Omental fat pad (tissue), 4 donors: ENCODE measurements at places on chromosomes 13 and 19. TPM values are rescaled to one million over a fixed set of nuclear protein-coding genes. Genes with fewer than 3 reads are reported as not detected.

The NCAN gene
- not detected for total RNA-seq

The ONECUT3 gene
- not detected for total RNA-seq

The COL4A1 gene
- 1,113 TPM for total RNA-seq

The PEG3 gene
- total RNA-seq: 7.7 TPM

The ZBTB45 gene
- 10.2 TPM for total RNA-seq

The PSG11 gene
- total RNA-seq: not detected

DNA sequence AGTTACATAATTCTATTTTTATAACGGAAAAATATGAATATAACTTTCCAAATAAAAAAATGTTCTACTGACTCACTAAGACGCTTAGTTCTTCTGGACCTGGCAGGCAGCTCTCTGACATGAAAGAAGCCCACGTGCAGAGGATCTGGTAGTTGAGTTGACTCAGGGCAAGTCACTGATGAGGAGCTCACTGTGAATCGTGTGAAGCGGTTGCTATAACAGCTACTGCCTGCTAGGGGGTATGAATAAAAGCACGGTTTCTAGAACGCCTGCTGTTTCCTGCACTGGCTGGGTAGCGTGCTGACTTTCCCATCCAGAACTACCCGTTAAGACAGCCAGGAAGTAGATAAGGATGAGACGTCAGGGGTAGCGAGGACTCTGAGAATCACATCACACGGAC lies 54.7 kb upstream of the WASF3 start:
- DNase-seq: no peak

- no peak for DNase-seq
Measured at GRCh38 chr13:58855283-58855682, 1223.7 kb downstream of the PCDH17 start.

DNA sequence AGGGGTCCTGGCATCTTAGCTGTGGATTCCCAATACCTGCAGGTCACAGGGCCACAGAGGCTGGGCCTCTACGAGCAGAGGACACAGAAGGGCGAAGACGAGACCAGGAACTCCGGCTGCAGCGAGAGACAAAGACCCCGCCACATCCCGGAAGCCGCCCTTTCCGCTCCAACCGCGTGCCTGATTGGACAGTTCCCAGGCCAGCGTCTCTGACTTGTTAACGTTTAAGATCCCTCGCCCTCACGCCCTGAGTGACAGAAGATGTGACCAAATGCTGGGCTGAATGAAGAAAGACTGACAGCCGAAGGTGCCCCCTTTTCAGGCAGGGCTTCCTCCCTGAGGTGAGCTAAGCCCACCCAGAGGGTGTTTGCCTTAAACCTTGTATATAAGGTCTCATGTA lies at the start of gene ZNF98:
Gene ZNF98, minus strand, starts transcription at position 136 of the 400 bp plus-strand sequence. Its CDS starts 122 bp downstream, at position 14.
- DNase-seq: no peak

DNA sequence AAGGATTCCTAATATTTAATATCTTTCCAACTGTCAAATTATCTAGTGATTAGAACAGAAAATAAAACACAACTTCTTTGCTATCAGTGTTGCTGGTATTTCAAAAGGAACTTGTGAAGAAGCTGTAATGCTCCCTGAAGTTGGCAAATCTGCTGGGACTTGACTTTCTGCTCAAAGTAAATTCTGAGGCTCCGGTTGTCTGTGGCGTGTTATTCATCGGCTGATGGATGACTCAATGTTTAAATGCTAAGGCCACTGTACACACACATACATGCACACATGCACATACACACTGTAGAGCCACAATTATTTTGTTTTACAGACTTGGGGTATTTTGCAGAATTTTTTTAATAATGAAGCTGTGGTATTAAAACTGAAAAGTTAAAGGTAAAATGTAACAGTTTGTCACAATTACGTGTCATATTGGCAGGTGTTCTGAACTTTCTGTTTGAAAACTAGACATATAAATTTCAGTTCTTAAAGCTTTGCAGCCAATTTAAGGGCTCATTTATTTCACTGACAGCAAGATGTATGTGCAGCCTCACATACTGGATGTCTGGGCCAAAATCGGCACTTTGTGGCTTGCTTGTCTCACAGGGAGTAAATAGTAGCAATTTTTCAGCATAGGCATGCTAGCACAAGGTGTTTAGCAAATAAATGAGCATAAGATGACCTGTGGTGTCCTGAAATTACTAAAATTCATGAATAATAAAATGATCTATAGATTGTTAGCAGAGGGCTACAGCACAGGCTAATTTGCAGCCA lies 1691.7 kb upstream of the PCDH20 start:
- no peak for DNase-seq

DNA sequence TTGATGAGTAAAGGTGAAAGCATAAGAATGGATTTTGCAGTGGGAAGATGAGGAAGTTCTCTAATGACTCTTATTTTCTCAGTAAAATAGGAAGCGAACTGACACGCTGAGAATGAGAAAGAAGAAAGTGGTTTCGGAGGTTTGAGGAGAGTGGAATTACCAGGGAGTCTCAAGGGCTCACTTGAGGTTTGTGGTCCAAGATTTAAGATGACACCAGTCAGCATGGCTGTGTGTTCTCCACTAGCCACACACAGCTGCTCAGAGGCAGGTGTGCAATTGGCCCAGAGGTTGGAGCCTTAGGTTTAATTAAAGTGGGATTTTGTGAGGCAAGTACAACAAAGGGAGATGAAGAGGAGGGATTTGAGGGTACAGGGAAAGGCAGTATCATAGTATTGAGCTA lies 99.6 kb upstream of the NBEA start:
- DNase-seq: no peak

DNA sequence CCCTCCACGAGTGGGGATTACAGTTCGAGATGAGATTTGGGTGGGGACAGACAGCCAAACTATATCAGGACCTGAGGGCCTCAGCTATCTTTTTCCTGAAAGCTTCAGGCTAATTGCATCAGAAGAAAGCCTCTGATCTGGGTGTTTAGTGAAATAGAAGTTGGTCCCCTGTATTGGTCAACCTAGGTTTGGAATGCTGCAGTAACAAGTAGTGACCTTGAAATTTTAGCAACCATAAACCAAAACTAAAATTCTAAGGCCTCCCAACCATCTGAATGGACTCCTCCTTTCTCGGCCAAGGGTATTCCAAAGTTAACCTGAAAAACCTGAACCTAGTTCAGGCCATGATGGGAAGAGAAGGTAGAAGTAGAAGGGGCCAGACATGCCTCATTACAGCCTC lies 34.9 kb upstream of the OR10H1 start:
- DNase-seq: no peak

DNA sequence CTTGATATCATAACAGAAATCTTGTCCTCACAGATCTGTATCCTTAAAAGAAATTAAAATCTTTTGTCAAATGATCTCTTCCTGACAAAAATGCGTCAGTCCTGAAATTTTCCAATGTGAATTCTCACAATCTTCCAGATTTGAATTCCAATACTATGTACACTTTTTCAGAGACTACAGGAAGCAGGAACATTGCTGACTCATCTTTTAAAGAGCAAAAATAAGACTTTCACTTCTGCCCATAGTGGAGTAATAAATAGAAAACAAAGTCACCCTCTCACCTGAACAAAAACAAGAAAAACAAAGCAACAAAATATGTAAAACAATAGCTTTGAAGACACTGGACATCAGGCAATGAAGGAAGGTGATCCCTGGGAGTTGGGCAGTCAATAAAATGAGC lies 167.0 kb upstream of the IPO5 start:
- no peak for DNase-seq

- peak; percentile 63 for DNase-seq
Measured at GRCh38 chr19:1811472-1811894, 593 bp downstream of the ATP8B3 start.

DNA sequence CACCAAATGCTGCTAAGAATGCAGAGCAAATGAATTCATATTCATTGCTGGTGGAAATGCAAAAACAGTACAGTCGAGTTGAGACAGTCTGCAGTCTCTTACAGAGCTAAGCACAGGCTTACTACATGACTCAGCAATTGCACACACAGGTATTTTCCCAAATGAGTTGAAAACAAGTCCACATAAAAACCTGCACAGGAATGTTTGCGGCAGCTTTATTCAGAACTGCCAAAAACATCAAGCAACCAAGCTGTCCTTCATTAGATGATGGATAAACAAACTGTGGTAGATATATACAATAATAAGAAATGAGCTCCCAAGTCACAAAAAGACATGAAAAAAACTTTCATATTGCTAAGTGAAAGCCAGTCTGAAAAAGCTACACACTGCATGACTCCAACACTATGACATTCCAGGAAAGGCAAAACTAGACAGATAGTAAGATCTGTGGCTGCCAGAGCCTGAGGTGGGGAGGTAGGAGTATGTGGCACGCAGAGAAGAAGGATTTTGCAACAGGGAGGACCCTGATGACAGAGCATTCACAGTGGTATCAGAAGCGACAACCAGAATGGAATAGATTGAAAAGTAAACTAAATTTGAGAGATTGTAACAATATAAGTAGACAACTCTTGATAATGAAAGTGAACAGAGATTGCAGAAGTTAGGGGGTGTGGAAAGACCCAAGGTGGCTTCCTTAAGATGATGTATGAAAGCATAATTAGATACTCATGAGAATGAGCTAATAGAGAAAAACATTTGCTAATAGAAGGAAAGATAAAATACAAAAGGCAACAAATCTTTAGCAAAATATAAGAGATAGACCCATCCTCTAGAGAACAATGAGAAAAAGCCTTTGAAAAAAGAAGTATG lies 52.7 kb downstream of the TSC22D1 start:
- DNase-seq: no peak

GRCh38 chr19:8221161-8221560 lies 12.0 kb downstream of the CERS4 start:
- DNase-seq: no peak

GRCh38 chr19:17646441-17646840 lies 41.7 kb downstream of the UNC13A start:
- no peak for DNase-seq
